ENCODE measurements at places on chromosomes 5 and 9. TPM values are rescaled to one million over a fixed set of nuclear protein-coding genes. Genes with fewer than 3 reads are reported as not detected.

Gene TRAF1
- total RNA-seq: 87.7 TPM

Gene NFX1
- 41.5 TPM for total RNA-seq

- no peak for DNase-seq
Measured at GRCh38 chr9:130028493-130029222, 14.3 kb downstream of the FNBP1 start.

GRCh38 chr9:117704024-117704575, at the start of gene TLR4:
Gene TLR4, plus strand, starts transcription at chr9:117704403. Its CDS starts 70 bp downstream, at chr9:117704473.
- no peak for DNase-seq

DNA sequence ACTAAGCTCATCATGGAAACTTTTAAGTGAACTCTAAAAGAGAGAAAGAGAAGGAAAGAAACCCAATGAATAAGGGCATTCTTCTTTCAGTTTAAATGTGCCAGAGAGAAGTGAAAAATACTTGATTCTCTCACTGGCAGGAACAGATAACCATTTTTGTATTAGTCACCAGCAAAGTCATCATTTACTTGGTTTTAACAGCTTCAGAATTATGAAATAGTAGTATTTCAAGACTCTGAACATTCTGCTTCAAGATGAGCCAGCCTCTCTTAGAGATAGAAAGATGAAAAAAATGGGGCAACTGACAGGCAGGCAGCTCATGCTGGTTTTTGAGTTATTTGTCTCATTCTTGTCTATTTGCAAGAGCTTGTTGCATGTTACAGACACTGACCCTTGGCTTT, 103.5 kb downstream of the GCNT1 start:
- no peak for DNase-seq

Data from T-cell (primary cell).